ENCODE measurements at places on chromosomes 6 and 20.

DNA sequence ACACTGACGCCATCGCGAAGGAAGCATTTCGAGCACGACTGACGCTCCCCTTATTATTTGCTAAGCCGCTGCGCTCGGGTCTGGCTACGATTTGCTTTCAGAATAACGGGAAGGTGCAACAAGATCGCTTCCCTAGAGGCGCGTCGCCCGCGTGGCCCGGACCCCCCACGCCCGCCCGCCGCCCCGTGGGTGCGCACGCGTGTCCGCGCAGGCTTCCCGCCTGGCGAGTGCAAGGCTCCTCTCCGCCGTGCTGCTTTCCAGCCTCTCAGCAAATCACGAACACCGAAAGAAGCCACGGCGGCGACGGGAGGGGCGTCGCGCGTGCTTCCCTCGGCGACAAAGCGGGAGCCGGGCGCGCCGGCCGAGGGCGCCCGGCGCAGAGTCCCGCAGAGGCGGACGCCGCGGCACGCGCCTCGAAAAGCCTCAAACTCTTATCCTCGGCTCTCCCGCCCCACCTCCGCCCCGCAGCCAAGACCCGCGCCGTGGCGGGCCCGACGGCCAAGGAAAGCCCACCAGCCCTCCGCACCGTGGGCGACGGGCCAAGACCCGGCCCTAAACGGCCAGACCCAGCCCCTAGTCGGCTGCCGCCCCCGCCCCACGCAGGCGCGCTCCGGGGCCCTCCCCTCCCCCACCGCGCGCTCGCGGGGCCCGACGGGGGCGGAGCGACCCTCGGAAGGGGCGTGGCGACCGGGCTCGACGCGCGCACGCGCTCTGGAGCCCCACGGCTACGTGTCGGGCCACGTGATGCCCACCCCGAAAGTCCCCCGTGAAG lies 987 bp upstream of the QKI start:
- DNase-seq: peak; percentile 61

GRCh38 chr6:160070427-160070826 lies 51.2 kb upstream of the SLC22A1 start:
- DNase-seq: no peak

DNA sequence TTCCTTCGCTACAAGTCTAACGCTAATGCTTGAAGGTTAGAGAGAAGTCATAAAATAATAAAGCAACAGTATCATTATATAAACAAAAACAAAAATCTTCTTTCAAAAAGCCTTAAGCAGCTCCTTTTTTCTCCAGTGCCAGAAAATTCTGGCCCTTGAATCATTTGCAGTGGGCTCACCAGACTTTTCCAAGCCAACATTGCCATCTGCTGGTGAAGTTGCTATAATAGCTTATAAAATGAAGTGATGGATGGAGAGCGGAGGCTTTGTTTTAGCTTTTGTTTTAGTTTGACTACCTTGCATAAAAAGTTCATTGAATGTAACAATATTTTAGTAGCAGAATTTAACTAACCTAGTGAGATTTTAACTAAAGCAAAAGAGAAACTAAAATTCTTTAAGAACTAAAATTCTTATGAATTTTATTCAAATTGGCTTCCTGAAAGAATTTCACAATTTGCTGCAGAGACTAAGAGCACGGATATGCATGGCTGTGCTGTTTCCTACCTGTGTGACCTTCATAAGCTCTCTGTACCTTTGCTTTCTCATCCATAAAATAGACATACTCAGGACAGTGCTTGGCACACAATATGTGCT lies 44.8 kb upstream of the SLC2A12 start:
- DNase-seq: no peak

DNA sequence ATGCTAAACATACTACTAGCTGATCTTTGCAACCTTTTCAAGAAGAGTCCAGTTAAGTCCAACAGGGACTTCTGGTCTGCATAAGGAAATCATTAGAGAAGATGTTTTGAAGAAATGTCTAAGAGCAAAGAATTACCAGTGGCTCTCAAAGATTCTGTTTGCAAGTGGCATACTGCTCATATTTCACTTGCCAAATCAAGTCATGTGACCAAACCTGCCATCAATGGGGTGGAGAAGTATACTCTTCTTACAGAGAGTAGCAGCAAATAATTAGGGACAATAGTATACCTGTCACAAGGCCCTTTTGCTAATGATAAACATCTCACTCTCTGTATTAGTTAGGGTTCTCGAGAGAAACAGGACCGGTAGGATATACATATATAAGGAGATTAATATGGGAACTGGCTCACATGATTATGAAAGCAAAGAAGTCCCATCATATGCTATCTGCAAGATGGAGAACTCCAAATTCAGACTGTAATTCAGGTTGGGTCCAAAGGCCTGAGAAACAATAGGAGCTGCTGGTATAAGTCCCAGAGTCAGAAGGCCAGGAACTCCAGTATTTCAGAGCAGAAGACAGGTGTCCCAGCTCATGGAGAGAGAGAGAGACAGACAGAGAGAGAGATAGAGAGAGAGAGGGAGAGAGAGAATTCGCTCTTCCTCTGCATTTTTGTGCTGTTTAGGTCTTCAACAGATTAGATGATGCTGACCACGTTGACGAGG lies 111.5 kb downstream of the LCA5 start:
- no peak for DNase-seq

GRCh38 chr20:54980103-54980960 lies 504.9 kb downstream of the DOK5 start:
- no peak for DNase-seq

DNA sequence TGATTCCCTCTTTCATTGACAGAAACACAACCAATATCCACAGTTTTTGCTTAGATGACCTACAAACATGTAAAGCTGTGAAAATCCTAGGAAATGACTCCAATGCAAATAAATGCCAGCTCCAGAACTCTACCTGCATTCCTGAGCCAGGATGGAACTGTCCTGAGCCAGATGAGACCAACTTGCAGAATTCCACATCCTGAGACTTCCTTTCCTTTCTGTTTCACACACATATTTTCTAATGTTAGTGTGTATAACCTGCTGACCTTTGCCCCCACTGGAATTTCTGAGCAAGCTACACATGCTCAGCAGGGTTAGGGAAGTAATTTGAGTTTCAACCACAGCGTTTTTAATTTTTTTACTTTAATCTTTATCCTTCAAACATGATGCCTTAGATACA lies 69.6 kb upstream of the ADGRF1 start:
- DNase-seq: no peak

DNA sequence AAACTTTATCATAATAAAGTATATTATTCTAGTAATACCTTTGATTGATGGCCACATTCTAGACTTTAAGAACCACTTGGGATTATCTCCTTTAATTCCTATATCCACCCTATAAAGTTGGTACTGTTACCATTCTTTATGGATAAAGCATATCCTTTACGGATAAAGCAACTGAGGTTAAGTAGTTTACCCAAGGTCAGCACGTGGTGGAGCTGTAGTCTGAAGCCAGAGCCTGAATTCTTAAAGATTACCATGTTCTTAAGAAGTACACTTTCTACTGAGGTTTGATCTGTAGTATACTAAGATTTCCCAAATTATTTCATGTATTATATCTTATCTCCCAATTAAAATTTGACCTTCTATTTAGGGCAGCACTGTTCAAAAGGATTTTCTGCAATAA lies 3.0 kb upstream of the NCOA7 start:
- DNase-seq: no peak

Data from epithelial cell of prostate (primary cell).